Thymus (tissue), 14 donors: ENCODE measurements at places on chromosomes 11 and 22. TPM values are rescaled to one million over a fixed set of nuclear protein-coding genes. Genes with fewer than 3 reads are reported as not detected.

SPON1 gene
- polyA plus RNA-seq: 1.6 TPM

ACRV1 gene
- polyA plus RNA-seq: 0.09 TPM

CREB3L1 gene
- polyA plus RNA-seq: 2.2 TPM

- no peak for DNase-seq
These were observed 24.6 kb downstream of the RASD2 start for GRCh38 chr22:35564975-35565867.

GRCh38 chr22:30000566-30000965 lies 79.7 kb upstream of the HORMAD2 start:
- DNase-seq: no peak

GRCh38 chr22:21646608-21647590 lies 4.8 kb downstream of the SDF2L1 start:
- DNase-seq: peak; percentile 82

DNA sequence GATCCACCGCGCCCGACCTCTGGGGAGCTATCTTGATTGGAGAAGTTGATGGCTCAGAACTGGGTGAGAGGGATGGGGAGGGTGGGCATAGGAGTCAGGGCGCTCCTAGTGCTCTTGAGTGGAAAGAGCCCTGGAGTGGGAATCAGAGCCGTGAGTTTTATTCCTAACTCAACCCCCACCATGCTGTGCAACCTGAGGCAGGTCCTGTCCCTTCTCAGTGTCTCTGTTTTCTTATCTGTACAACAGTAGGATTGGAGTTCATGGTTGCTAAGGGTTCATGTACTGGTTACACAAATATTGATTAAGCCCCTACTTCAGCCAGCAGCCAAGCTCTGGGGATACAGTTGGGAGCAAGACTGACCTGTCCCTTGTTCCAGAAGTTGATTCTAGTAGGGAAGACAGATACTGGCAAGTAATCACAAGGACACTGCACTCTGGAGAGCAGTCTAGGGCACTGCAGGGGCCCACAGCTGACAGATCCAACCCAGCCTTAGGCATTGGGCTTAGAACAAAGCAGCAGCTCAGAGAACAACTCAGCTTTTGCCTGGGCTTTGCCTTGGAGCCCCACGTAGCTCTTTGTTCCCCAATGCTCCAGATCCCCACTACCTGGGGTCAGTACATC lies 12.4 kb upstream of the DAGLA start:
- no peak for DNase-seq

DNA sequence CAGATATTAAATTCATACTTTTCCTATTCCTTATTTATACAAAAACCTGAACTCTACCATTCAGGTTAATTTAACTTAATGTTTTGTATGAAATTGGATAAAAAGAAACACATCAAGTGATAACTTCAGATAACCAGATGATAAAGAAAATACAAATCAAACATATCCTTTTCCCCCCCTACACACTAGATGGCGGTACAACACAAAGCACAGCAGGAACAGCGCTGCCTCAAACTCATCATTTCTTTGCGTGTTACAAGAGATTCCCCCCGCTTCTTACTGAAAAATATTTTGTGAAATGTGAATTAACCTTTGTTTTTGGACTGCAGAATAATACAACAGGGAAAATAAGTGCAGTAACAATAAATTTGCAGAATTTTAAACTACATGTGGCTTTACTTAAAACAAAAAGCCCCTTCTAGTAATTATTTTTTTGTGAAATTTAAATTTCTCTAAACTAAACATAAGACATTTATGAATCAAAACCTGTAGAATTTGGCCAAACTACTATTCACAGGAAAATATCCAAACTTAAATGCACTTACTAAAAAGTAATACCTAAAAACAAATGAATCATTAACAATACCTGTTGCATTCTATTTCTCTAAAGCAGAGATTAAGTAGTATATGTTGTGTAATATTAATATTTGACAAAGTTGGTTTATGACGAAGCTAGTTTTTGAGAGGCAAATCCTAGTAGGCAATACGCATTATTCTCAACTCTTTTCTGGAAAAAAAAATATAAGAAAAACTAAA lies 74.4 kb downstream of the ARHGAP32 start:
- DNase-seq: peak; percentile 61

DNA sequence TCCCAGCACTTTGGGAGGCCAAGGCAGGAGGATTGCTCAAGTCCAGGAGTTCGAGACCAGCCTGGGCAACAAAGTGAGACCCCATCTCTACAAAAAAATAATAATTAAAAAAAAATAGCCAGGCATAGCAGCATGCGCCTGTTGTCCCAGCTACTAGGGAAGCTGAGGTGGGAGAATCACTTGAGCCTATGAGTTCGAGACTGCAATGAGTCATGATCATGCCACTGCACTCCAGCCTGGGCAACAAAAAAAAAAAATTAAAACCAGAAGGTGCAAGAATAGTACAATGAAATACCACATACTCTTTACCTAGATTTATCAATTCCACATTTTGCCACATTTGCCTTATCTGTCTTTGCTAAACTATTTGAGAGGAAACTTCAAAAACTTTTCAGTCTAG lies 8.2 kb downstream of the DPF2 start:
- DNase-seq: no peak

DNA sequence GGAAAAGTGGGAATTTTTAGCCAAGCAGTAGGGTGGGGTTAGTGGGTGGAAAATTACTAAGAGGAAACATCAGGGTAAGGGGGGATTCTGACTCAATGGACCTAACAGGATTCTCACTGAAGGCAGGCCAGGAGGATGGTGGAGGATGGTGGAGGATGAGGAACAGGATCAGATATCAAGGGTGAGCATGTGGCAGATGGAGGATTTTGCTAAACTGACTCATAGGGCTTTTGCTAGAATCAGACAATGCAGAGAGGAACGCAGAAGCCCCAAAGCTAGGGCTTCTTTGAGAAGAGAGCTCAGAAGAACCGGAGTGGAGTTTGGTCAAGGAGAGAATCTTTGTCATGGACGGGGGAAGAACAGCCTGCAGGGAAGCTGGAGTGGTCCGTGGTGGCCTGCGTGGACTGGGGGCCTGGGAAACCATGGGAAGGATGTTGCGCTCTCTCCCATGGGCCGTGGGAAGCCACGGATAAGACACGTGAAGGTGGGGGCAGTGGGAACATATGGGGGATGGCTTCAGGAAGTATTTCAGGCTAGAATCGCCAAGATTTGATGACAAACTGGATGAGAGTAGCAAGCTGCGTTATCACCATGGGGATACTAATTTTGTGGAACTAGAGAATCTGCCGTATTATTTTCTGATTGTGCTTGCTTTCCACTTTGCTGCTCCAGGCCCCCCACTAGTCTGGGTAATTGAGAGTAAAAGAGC lies 165.2 kb downstream of the LDLRAD3 start:
- DNase-seq: no peak

GRCh38 chr11:119889728-119890280 lies 160.8 kb upstream of the NECTIN1 start:
- no peak for DNase-seq

GRCh38 chr11:73325036-73325981 lies 17.2 kb downstream of the ARHGEF17 start:
- no peak for DNase-seq

GRCh38 chr11:34978236-34979191 lies 62.1 kb downstream of the PDHX start:
- DNase-seq: no peak

DNA sequence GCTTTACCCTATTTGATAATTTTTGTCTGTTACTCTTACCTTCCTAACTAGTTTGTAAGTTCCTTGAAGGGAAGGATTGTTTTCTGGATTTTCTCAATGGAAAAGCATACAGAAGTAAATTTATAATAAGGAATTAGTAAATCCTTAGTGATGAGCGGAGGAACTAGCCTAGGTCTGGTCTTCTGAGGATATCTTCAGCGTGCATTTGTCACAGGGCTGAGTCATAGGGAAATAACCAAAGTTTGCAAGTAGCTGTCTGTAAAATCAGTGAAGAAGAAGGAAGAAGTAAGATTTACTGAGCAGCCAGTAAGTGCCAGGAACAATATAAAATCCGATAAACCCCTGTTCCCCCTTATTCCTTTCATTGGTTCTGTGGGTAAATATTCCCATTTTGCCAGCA lies 162.7 kb upstream of the SORL1-AS1 start:
- no peak for DNase-seq

DNA sequence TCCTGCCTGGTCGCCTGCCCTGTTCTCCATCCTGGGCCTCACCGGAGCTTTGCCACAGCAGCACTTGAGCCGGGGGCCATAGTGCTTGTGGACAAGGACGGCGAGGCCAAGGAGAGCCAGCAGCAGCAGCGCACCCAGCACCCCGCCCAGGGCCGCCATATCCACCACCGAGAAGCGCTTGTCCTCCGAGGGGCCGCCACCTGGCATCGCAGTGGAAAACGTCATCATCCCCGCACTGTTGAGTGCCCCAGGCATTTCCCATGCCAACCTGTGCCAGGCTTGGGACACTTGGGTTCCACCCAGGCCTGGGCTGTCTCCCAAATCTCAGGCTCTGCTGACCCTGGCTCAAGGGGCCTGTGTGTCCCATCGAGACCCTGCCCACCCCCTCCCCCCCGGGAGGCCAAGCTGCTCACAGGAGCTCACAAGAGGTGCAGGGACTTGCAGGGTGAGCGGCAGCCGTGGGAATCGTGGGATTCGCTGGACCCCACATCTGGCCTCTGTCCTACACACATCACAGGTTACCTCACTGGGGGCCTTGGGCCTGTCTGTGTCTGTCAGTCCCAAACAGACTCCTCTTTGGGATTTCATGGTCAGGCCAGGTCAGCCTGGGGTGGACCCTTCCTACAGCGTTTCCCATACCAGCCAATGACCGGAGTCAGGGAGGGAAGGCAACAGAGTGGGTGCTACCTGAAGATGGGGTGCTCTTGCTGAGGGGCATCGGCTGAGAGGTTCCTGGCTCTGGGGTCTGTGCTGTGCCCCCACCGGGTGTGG lies 2.3 kb upstream of the IRF7 start:
- DNase-seq: no peak
